ENCODE measurements at places on chromosomes 13 and 19.

- no peak for DNase-seq
Observed at GRCh38 chr19:7658219-7658686, 10.6 kb upstream of the RETN start.

DNA sequence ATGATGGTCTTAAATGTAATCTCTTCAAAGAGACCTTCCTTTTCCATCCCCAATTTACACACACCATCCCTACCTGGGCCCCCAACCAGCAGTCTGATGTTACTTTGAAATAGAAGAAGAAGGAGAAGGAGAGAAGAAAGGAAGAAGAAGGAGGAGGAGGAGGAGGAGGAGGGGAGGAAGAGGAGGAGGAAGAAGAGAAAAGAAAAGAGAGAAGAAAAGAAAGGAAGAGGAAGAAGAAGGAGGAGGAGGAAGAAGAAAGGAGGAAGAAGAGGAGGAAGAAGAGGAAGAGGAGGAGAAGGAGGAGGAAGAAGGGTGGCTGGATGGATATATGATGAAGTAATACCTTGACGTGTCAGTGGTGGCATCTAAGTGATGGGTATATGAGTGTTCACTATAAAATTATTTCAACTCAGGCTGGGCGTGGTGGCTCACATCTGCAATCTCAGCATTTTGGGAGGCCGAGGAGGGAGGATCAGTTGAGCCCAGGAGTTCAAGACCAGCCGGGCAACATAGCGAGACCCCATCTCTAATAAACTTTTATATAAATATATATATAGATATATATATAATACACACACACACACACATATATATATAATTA is 3.7 kb upstream of the LRFN1 start:
- DNase-seq: no peak

DNA sequence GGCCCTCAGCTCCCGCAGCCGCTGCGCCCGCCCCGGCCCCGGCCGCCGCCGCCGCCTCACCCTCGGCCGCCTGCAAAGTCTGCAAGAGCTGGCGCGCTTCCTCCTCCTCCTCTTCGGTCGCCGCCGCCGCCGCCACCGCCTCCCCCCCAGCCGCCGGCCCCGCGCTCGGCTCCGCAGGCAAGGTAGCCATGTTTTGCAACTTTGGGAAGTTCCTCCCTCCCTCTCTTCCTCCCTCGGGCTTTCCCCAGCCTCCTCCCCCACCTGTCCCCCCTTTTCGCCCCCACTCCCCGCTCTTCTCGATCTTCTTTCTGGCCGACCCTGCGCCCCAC is 433 bp downstream of the SIX5 start:
- no peak for DNase-seq

DNA sequence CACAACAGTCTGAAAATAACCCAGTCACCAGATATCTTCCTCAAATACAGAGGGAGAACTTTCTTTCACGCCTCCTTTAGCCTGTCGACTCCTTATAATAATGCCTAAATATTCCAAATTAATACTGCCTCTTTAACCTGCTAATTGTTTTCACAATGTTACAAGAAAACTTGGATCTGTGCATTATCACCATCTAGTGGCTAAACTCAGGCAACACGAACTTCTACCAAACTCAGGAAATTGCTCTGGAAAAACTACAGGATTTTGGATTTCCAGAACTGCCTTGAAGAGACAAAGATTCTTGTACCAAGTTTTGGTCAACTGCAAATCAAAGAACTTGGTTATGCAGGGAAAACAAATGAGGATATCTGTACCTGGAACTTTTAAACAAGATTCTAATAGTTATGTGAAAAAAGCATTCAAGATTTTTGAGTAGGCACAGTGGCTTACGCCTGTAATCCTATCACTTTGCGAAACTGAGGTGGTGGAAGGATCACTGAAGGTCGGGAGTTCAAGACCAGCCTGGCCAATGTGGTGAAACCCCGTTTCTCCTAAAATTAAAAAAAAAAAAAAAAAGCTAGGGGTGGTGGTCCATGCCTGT is 10.8 kb downstream of the CLN5 start:
- no peak for DNase-seq

GRCh38 chr19:8206147-8207087 is 2.8 kb upstream of the CERS4 start:
- no peak for DNase-seq

DNA sequence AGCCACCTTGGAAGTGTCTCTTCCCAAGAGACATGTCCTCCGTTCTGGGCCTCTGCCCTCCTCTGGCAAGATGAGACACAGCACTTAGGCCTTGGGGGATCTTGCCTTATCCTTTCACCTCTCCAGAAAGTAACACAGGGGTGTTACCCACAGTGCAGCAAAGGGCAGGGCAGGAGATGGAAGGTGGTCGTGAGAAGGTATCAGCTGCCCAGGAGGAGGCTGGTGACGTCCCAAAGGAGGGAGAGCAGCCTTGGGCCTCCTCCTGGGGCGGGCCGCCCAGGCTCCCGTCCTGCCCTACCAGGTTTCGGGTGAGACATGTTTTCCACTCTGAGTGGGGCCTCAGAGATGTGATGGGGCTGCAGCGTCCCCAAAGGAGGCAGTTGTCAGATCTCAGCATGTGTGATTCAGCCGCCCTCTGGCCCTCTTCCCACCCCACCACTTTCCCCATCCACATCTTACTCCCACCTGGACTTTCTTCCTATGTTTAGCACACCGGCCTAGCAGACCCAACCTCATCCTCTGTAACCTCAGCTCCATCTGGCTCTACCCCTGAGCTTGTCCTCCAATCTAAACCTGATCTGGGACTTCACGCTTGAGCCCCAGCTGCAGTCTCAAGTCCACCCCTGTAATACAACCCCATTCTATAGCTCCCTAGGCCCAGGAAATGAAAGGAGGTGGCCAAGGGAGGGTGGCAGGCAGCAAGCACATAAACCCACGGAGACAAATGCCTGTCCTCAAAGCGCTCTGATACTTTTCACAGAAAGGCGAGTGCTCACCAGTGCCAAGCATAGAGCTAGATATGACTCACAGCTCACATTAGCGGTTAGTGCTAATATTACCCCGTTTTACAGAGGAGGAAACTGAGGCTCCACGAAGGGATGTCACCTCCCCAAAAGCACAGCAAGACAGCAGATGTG is 9.3 kb downstream of the POU2F2 start:
- no peak for DNase-seq

- no peak for DNase-seq
Observed at GRCh38 chr19:23406091-23406490, 10.8 kb upstream of the ZNF91 start.

- DNase-seq: no peak
Observed at GRCh38 chr13:51920267-51920666, 58.5 kb downstream of the CCDC70 start.

DNA sequence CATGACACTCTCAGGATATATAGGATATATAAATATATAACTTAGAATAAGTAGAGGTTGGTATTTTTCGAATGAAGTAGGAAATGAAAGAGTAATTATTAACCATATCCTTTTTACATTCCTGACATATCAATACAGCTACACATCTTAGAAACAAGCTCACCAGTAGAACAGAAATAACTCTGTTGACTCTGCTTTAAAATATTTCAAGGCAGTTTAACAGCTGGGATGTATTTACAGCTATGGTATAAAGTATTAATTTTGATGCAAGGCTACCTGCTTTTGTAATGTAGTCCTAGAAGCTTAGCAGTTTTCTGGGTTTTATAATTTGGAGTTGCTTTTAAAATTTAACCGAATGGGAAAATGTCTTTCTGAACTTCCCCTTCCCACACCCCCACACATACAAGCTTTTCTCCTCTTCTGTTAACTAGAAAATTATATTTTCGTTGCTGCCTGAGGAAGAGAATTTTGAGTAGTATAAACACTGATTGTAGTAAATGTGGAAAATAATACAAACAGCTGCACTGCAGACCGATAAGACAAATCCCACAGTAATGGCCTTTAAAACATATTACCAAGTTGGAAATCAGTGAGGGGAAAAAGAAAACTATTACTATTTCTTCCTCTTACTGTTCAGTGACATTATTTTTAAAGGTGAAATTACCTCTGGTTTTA is 147.7 kb downstream of the GGACT start:
- DNase-seq: no peak

DNA sequence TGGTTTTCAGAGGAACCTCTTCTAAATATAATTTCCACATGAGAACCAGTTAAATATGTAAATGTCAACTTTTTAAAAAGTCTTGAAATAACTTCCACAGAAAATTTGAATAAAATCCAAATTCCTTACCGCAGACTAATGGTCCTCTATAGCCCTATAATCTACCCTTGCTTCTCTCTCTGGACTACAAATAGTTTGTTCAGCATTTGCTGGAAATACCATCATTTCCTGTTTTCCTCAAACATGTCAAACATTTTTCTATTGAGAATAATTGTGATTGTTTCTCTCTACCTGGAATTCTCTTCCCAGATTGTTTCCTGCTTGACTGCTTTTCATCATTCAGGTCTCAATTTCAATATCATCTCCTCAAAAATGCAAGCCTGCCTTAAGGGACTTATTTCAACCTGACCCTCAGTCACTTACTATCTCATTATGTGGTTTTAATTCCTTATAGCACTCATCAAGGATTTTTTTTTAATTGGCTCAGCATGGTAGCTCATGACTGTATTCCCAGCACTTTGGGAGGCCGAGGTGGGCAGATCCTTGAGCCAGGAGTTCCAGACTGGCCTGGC is 898.9 kb upstream of the MIR17HG start:
- DNase-seq: no peak

DNA sequence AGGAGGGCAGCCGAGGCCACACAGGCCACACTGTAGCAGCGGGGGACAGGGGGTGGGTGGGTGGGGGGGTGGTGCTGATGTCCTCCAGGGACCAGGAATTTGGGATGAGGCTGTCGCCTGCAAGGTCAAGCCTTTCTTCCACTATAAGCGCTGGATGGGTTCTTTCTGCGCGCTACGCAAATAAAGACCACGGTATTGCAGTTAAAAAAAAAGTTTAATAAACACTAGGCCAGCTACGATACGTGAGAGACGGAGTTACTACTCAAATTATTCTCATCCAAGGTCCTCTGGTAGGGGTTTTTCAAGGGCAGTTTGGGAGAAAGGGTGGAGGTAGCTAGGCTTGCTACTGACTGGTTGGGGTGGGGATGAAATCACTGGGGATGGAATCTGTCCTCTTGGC is 508 bp upstream of the ZNF44 start:
- DNase-seq: no peak

DNA sequence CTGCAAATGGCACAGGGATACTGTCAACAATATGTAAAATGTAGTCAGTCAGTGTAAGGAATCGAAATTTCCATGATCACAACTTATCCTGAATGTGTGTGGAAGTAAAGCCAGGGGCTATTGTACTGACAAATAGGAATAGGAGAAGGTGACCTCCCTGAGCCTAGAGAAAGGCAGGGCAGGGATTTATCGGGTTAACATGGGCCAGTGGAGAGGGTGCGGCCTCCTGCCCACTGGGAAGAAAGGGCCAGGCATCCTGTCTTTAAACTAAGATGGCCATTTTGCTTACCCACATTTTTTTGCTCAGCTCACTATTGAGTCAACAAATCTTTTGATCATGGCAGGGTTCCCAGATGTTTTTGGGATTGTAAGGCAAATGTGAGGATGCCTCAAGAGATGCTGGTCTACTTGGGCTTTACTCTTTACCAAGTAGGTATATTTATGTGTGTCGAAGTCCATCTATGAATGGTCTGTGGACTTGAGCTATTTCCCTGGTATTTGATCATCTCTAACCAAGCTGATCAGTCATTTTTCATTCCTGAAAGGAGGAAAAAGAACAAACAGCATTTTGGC is 116.6 kb upstream of the RNF113B start:
- no peak for DNase-seq

DNA sequence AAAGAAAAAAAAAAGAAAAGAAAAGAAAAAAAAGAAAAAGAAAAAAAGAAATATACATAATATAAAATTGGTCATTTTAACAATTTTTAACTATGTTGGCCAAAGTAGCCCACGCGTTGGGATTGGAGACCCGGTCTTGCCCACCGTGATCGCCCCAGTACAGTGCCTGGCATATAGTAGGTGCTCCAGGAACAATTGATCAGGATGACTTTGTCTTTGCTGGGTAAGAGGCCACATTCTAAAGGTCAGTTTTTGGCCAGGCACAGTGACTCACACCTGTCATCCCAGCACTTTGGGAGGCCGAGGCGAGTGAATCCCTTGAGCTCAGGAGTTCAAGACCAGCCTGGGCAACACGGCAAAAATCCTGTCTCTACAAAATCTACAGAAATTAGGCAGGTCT is 3.8 kb upstream of the ANGPTL4 start:
- DNase-seq: no peak

DNA sequence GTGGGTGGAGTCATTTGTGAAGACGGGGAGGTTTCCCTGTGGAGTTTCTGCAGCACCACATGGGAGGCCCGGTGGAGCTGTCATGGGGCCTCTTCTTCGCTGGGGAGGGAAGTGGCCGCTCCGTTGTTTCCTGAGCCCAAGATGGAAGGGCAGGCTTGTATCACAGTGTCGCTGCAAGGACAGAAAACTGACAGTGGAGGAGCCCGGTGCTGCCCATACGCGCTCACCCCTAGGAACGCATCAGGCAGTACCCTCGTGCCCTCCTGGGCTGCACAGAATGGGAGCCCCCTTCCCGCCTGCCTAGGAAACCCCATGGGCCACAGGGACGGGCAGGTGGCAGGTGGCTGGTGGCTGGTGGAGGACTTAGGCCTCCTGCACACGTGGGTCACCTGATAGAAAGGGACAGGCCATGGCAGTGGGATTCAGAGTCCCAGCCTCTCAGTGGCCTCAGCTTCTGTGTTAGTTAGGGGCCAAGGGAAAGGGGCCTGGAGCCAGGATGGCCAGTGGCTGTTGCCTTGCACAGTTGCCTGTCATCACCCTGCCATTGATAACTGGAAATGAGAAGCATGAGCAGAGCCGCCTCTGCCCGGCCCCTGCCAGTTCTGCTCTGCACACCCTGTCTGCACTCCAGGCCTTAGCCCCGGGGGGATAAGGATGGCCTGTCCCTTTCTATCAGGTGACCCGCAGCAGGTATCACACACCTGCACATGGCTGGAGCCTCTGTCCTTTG is 7.6 kb downstream of the COL4A2 start:
- no peak for DNase-seq

DNA sequence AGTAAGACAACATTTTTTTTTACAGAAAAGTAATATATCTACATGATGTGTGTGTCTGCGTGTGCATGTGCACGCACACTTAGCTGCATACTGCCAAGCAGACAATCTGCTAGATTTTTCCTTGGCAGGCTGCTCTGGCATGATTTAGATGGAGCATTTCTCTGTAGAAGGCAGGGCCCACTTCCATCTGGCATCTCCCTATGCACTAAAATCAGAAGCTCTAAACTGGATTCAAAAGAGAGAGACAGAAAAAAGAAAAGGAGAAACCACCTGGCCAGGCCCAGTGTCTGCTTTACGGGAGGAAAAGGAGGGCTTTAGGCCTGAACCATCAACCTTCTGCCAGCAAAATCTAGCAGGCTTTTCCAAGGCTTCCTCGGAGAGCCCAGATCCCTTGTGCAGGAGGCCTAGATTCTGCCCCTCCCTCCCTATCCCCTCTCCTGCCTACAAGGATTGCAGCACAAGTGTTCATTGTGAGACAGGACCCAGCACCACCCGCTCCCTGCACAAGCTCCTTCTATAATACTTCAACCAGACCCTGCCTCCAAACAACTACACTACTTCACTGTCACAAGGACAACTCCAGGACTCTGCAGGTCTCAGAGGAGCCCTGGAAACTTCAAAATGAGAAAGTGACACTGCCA is 99.3 kb downstream of the DOCK9 start:
- DNase-seq: no peak

- DNase-seq: no peak
Observed at GRCh38 chr19:49114630-49115363, 627 bp downstream of the LIN7B start.

- DNase-seq: no peak
Observed at GRCh38 chr13:28976636-28977035, 156.5 kb downstream of the MTUS2 start.
